Activated T-helper 1 cell treated with anti-CD3 and anti-CD28 coated beads, Interleukin-12 subunit alpha, Interleukin-12 subunit beta, Interleukin-2, Interleukin-4 antibody, amounts not matched to agents 30 ng/mL and 10 ng/mL and 1 ng/mL, durations not matched to agents 14 hours and 24 hours and 36 hours (primary cell): ENCODE measurements at places on chromosomes 2 and 18. TPM values are rescaled to one million over a fixed set of nuclear protein-coding genes. Genes with fewer than 3 reads are reported as not detected.

DNA sequence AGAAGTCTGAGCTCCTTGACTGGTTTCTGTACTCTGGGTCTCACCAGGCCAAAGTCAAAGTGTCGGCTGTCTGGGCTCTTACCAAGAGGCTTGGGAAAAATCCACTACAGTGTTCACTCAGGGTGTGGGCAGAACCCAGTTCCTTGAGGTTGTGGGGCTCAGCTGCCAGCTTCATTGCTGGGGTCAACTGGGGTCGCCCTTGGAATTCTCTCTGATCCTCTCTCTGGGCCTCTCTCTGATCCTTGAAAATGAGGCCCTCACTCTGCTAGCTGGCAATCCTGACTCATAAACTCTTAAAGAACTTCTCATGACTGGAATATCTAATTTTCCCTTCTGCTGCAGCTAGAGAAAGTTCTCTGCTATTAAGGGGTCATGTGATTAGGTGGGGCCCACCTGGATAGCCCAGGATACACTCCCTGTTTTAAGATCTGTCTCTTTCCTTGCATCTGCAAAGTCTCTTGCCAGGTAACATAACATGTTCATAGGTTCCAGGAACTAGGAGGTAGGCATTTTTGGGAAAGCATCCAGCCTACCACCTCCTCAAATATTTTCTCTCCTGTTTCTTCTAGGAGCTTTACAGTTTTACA is 66.3 kb downstream of the SP110 start:
- no peak overlapping the region for H3K4me3 ChIP-seq
- DNase-seq: no peak
- H3K36me3 ChIP-seq: no peaks in the 10 kb centered on the region
- H3K27me3 ChIP-seq: no peaks in the 10 kb centered on the region
- peaks cover 8% of the 10 kb centered on the region for H3K4me1 ChIP-seq

DNA sequence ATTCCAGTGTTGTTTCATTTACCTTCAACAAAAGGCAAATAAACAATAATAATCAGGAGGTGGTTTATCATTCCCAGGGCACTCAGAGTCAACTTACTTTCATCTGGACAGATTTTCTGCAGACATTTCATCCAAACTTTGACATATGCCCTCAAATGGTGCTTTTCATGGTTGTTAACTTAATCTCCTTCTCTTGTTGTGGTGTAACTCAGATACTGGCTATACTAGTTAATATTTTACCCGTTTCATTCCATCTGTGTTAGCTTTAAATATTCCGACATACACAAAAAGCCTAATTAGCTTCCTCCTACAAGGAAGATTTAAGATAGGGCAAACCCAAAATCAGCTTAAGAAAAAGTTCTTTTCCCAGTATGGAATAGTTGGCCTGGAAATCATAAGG is 44.4 kb upstream of the RPE start:
- peaks cover 10% of the 10 kb centered on the region for H3K27me3 ChIP-seq
- DNase-seq: no peak

DNA sequence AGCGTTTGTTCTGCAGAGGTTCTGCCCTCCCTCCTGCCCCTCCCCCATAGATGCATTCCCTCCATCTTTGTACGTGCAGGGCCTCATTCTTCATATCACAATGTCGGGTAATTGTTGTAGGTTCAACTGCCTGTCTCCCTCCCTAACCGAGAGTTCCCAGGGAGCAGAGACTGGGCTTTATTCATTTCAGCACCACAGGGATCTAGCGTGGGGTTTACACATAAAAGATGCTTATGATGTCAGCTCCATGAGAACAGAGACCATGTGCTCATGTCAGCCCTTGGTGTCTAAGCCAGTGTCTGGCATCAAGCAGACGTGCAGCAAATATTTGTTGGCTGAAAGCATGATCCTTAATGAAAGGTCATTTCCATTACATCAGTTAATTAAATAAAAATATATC is 298.9 kb upstream of the TRIB2 start:
- H3K27ac ChIP-seq: no peak overlapping the region
- peaks cover 5% of the 10 kb centered on the region for H3K36me3 ChIP-seq
- no peak for DNase-seq
- H3K4me1 ChIP-seq: peaks cover 53% of the 10 kb centered on the region
- no peak overlapping the region for H3K4me3 ChIP-seq

DNA sequence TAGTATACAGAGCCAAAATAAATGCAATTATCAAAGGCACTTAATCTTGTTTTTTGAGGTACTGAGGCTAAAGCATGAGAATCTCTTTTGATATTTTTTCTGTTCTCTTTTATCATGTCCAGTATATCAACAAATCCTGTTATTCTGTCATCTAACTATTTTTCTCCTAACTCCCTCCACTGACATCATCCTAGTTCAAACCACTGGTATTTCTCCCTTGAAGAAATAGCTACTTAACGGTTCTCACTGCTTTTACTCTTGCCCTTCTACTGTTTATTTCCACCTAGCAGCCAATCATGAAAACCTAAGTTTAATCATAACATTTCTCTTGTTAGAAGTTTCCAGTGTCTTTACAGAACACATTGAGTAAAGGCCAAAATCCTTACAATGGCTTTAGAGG is 317.6 kb downstream of the GPD2 start:
- no peaks in the 10 kb centered on the region for H3K36me3 ChIP-seq
- no peak for DNase-seq
- no peak overlapping the region for H3K4me3 ChIP-seq
- no peak overlapping the region for H3K27ac ChIP-seq
- no peaks in the 10 kb centered on the region for H3K27me3 ChIP-seq

GRCh38 chr2:174446531-174446930 is 40.3 kb downstream of the GPR155 start:
- no peak for DNase-seq
- peaks cover 11% of the 10 kb centered on the region for H3K4me1 ChIP-seq
- H3K27ac ChIP-seq: no peak overlapping the region
- H3K27me3 ChIP-seq: no peaks in the 10 kb centered on the region
- peaks cover 29% of the 10 kb centered on the region for H3K36me3 ChIP-seq

Gene ATP8B1
- total RNA-seq: 0.05 and 0.16 TPM in 2 replicates
